Psoas muscle (tissue), 8 donors: ENCODE measurements at places on chromosomes 7 and 10.

DNA sequence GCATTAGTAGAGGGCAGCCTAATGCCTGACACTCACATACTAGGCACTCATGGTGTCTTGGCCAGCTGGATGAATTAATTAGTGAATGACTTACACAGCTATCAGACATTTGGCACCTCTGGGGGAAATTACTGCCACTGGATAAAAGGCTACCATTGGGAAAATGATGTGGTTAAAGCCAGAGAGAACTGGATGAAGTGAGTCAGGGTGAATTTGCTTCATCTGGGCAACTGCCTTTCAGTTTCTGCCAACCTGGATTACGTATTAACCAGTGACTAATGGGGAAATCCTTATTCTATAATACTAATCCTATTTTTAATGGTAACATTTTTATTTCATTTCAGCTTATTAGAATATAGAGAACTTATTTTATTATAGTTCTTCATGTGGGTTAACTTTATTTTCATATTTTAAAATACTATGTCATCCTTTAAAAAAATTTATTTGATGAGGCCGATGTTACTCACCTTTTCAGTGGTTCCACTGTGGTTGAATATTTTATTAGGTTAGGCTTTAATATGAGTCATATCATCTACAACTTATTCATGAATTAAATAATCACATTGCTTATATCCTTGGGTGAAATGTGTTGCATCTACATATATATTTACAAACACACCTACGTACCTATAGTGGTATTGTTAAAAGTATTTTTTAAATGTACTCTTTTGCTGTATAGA is 85.6 kb upstream of the CAPZA2 start:
- no peaks in the 10 kb centered on the region for H3K27me3 ChIP-seq
- no peak overlapping the region for H3K4me3 ChIP-seq
- peaks cover 63% of the 10 kb centered on the region for H3K36me3 ChIP-seq

- no peak for DNase-seq
- H3K27ac ChIP-seq, result no peak overlapping the region
- no peaks in the 10 kb centered on the region for H3K4me1 ChIP-seq
These were observed 150.2 kb upstream of the PRSS58 start for GRCh38 chr7:142407939-142408570.

- H3K27ac ChIP-seq, result no peak within 1 kb of the TSS
- DNase-seq, result no peak
- H3K27me3 ChIP-seq, result peaks cover 5% of the 10 kb centered on the region
- H3K4me1 ChIP-seq, result no peaks in the 10 kb centered on the region
- H3K4me3 ChIP-seq, result peak within 1 kb of the TSS; percentile 60
These were observed at the start of gene PTPRZ1 for GRCh38 chr7:121872831-121873288. Gene PTPRZ1, plus strand, starts transcription at chr7:121873161. Its CDS starts 339 bp downstream, at chr7:121873500.

DNA sequence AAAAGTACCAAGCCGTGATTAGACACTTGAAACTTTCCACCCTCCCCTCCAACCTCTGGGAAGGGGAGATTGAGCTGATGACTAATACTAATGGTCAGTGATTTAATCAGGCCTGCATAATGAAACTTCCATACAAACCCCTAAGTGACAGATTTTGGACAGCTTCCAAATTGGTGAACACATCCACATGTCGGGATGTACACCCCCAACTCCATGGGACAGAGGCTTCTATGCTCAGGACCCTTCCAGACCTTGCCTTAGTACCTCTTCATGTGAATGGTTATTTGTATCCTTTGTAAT is 4.8 kb downstream of the NUB1 start:
- H3K4me1 ChIP-seq, result peaks cover 18% of the 10 kb centered on the region
- H3K36me3 ChIP-seq, result peaks cover 3% of the 10 kb centered on the region
- H3K27ac ChIP-seq, result no peak overlapping the region

DNA sequence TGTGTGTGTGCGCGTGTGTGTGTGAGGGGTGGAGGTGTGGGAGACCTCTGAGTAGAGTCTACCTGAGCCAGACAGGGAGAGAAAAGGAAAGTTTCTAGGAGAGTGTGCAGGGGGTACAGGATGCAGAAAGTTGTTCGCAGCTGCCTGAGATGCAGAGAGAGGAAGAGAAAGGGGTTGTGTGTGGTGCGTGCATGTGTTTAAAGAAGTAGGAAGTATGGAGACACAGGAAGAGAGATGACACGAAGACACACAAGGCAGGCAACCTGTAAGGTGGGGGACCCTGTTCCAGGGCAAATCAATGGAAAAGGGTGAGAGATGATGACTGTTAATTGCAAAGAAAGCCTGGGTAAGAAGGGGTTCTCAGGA is 52.2 kb downstream of the C10orf105 start:
- no peak for DNase-seq
- H3K4me3 ChIP-seq, result no peak overlapping the region
- H3K4me1 ChIP-seq, result no peaks in the 10 kb centered on the region
- no peaks in the 10 kb centered on the region for H3K27me3 ChIP-seq
- H3K27ac ChIP-seq, result no peak overlapping the region

DNA sequence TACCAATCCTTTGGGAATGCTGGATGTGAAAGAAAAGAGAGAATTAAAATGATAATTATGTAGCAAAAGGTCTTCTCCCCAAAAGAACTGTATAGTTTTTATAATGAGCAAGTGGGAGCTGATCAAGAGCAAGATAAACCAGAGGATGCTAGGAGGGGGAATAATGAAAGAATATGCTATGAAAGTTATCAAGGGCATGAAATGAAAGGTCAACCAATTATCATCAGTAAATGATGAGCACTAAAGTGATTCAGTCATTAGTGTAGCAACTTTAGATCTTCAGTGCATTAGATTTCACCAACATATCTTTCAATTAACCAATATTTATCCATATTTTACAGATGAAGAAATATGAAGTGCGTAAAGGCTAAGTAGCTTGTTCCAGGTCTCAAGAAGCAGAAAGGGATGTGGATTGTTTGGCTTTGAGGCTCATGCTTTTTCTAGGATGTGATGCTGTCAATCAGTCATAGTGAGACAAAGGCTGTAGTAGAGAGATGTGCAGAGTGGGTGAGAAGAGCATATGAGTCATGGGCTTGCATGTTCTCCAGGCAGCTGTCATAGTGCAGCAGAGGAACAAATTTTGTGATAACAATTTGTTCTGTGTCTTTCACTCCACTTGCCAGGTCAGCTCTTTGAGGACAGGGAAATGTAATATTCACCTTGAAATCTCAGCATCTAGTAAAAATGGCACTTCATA is 5.7 kb upstream of the OR2F2 start:
- no peak overlapping the region for H3K4me3 ChIP-seq
- H3K27ac ChIP-seq, result no peak overlapping the region
- no peaks in the 10 kb centered on the region for H3K4me1 ChIP-seq
- no peaks in the 10 kb centered on the region for H3K27me3 ChIP-seq
- no peaks in the 10 kb centered on the region for H3K36me3 ChIP-seq
- no peak for DNase-seq

DNA sequence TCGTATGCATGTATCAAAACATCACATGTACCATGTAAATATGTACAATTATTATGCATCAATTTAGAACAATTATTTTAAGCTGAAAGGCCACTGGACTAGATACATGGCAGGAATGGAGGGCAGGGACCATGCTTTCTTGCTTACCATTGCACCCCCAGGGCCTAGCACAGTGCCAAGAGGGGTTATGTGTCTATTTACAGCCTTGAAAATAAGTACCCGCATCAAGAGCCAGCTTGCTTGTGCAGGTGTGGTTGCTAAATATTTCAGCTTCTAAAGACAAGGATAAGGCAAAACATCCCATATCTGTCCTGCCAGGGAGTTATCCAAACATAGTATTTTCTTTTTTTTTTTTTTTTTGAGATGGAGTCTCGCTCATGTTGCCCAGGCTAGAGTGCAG is 14.7 kb upstream of the OAT start:
- no peak for DNase-seq
- H3K27me3 ChIP-seq, result no peaks in the 10 kb centered on the region
- no peaks in the 10 kb centered on the region for H3K36me3 ChIP-seq
- no peak overlapping the region for H3K4me3 ChIP-seq
- H3K27ac ChIP-seq, result no peak overlapping the region
- no peaks in the 10 kb centered on the region for H3K4me1 ChIP-seq

GRCh38 chr10:22505911-22506685 is 160.8 kb downstream of the SPAG6 start:
- no peak overlapping the region for H3K4me3 ChIP-seq
- H3K27ac ChIP-seq, result no peak overlapping the region
- no peaks in the 10 kb centered on the region for H3K27me3 ChIP-seq
- no peaks in the 10 kb centered on the region for H3K36me3 ChIP-seq

GRCh38 chr7:78499971-78500370 is 701.4 kb downstream of the PHTF2 start:
- no peak for DNase-seq
- H3K27me3 ChIP-seq, result no peaks in the 10 kb centered on the region
- H3K4me3 ChIP-seq, result no peak overlapping the region
- H3K4me1 ChIP-seq, result no peaks in the 10 kb centered on the region

- DNase-seq, result no peak
- H3K27me3 ChIP-seq, result no peaks in the 10 kb centered on the region
- H3K4me1 ChIP-seq, result no peaks in the 10 kb centered on the region
- no peak overlapping the region for H3K27ac ChIP-seq
- H3K36me3 ChIP-seq, result no peaks in the 10 kb centered on the region
These were observed 429.7 kb downstream of the ARL4A start for GRCh38 chr7:13117103-13117502.

DNA sequence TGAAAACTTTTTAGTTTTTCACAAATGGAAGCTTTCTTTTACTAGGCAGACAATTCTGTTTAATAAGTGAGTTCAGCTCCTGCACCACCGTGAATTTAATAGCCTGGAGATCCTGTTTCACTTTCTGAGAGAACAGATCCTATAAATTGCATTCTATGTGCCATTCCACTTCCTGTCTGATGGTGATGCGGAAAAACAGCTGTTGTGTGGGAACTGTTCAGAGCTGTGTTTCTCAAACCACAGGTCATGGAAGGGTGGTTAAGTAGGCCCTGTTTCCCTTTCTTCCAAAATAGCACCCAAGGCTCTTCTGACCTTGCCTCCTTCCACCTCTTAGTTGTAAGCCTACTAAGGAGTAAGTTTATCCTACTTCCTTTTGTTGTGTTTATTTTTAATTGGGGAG is 97.2 kb upstream of the DKK1 start:
- no peaks in the 10 kb centered on the region for H3K27me3 ChIP-seq
- H3K36me3 ChIP-seq, result no peaks in the 10 kb centered on the region
- peaks cover 35% of the 10 kb centered on the region for H3K4me1 ChIP-seq
- peak overlapping the region; percentile 79 for H3K27ac ChIP-seq
- H3K4me3 ChIP-seq, result no peak overlapping the region

DNA sequence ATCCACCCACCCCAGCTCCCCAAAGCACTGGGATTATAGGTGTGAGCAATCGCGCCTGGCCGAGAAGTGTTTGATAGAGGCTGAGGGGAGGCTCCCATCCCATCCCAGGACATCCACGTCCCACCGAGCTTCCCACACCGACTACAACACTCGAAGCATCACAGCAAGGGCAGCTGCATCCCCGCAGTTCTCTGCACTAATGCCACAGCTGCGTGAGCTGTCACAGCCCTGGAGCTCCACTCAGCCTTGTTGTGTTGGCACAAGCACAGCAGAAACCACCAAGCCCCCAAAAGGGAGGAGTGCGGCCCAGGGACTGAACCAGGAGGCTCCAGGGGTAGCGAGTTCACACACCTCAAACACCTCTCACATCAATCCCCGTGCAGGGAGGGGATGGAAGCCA is 121.6 kb downstream of the DIP2C start:
- no peaks in the 10 kb centered on the region for H3K36me3 ChIP-seq
- DNase-seq, result no peak
- H3K4me3 ChIP-seq, result no peak overlapping the region
- no peak overlapping the region for H3K27ac ChIP-seq
- no peaks in the 10 kb centered on the region for H3K27me3 ChIP-seq
- H3K4me1 ChIP-seq, result peaks cover 17% of the 10 kb centered on the region

GRCh38 chr10:124035928-124036558 is 57.4 kb downstream of the CHST15 start:
- no peak overlapping the region for H3K27ac ChIP-seq
- no peaks in the 10 kb centered on the region for H3K4me1 ChIP-seq
- no peak overlapping the region for H3K4me3 ChIP-seq
- no peaks in the 10 kb centered on the region for H3K36me3 ChIP-seq
- DNase-seq, result peak; percentile 71

DNA sequence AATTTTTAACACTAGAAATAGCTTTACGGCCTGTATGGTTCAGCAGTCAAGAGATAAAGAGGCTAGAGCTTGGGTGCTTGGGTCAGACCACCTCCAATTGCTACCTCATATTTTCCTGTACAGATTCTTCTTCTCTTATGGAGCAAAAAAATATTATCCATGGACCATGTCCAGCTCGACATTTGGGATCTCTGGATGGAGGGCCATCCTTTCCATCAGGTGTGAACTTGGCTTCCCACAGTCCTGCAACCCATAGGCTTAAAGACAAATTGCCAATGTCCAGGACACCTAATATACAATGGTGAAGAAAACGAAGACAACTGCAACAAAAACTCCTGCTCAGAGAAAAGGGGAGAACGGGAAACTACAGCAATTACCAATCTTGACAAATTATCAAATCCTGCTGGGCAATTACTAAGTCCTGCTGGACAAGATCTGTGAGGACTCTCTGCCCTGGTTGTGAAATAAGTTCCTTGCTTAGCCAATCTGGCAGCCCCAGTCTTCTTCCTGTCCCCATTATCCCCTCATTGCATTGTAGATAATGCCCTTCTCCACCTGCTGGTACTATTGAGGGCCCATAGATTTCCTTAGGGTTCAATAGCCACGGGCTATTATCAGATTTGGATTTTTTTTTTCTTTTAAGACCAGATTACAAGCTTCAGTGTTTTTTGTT is 42.0 kb upstream of the BRAF start:
- H3K36me3 ChIP-seq, result no peaks in the 10 kb centered on the region
- DNase-seq, result no peak
- no peak overlapping the region for H3K4me3 ChIP-seq
- H3K27me3 ChIP-seq, result no peaks in the 10 kb centered on the region
- no peaks in the 10 kb centered on the region for H3K4me1 ChIP-seq
- H3K27ac ChIP-seq, result no peak overlapping the region

DNA sequence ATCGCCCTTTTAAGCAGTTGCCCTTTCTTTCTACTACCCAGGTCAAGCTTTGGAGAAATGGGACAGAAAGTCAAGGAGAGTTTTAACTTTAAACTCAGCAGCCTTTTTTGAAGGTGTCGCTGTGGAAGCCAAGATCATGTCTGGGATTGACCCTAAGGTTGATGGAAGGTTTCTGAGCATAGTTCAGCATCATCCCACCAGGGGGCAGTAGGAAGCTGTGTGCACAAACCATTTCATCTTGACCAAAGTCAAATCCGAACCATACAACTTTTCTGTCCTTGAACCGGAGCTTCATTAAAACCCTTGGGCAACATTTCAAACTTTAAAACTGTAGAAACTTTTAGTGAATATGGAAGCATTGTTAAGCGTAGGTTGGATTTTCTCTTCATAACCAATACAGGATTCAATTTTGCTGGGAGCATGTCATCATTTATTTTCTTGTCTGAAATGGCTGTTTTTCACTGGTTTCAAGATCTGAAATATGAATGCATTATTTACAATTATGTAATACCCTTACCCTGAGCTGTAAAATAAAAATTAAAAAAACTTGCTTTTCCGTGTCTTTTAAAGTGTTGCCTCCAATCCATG is 214.4 kb upstream of the KIAA1217 start:
- no peaks in the 10 kb centered on the region for H3K27me3 ChIP-seq
- no peaks in the 10 kb centered on the region for H3K36me3 ChIP-seq
- peak; percentile 67 for DNase-seq
- no peak overlapping the region for H3K27ac ChIP-seq
- no peak overlapping the region for H3K4me3 ChIP-seq

- no peaks in the 10 kb centered on the region for H3K36me3 ChIP-seq
- peak overlapping the region; percentile 5 for H3K4me3 ChIP-seq
These were observed 45.9 kb downstream of the SGMS1 start for GRCh38 chr10:50577681-50578350.

GRCh38 chr7:127253281-127254162 is 781 bp upstream of the GRM8 start:
- DNase-seq, result peak; percentile 68
- peak overlapping the region; percentile 83 for H3K4me3 ChIP-seq
- no peak overlapping the region for H3K27ac ChIP-seq
- H3K36me3 ChIP-seq, result no peaks in the 10 kb centered on the region
- H3K27me3 ChIP-seq, result peaks cover 58% of the 10 kb centered on the region
